NCI-H1436 (cell line): ENCODE measurements at places on chromosomes 3 and 15.

DNA sequence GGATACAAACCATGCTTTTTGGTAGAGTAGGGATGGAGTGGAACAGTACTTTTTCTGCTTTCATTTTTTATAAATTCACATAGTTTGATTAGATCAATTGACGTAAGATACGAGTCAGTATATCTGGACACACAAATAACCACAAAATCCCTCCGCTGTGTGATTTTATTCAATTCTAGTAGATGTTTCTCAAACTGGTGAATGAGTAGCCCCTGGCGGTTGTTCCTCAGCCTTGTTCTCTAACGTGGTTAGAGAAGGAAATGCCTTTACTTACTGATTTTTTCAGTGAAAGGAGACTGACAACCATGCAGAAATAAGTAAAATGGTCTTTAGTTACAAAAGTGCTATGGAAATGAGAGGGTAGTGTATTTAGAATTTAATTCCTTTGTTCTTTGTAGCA lies 161.0 kb downstream of the TCF12 start:
- DNase-seq: no peak

- DNase-seq: no peak
These were observed 22.3 kb downstream of the NOX5 start for GRCh38 chr15:69036826-69037225.

- no peak for DNase-seq
These were observed 100.7 kb downstream of the FBN1 start for GRCh38 chr15:48544778-48545177.

DNA sequence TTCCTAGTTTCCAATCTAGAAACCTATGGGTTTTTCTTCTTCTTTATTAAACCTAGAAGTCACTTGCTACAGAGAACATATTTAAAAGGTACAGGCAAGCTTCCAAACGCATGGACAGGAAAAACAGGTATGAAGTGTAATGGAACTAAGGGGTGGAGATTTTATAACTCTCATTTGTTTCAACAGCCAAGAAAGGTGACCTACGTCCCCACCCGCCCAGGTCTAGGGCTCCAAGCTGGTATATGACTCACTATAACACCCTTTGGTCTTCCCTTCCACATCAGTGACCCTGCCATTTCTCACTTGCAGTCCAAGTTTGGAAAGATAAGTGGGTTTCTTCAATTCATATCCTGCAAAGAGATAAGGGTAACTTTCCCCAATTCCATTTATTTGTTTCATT lies 6.0 kb upstream of the LIPH start:
- DNase-seq: no peak

DNA sequence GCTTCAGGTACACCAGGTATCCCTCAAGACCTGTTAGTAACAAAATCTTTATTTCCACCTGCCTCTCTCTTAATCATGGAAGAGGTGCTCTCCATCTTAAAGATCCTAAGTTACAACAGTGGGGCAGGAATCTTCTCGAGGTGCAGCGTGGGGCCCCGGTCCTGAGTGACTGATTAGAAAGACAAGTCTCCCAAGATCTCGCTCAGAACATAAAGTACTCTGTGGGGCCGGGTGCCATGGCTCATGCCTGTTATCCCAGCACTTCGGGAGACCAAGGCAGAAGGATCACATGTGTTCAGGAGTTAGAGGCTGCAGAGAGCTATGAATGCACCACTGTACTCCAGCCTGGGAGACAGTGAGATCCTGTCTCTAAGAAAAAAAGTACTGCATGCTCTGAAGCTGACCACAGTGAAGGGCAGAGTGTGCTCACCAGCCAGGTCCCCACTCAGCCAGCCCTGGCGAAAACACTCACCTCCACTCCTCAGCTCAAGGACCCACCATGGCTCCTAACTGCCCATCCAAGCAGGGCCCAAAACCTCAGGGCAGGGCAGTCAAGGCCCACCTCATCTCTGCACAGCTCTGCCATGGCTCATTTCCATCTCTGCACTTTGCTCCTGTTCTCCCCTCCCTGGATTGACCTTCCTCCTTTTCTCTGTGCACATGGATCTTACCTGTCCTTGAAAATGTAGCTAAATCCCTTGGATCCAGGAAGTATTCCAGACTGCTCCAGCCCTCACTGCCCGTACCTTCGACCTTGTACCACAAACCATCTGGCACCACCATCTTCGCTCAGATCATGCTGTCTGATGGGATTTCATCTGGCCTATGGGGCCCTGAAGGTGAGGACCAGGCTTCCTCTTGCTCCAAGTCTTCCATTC lies 7.1 kb downstream of the SEMA7A start:
- DNase-seq: no peak

DNA sequence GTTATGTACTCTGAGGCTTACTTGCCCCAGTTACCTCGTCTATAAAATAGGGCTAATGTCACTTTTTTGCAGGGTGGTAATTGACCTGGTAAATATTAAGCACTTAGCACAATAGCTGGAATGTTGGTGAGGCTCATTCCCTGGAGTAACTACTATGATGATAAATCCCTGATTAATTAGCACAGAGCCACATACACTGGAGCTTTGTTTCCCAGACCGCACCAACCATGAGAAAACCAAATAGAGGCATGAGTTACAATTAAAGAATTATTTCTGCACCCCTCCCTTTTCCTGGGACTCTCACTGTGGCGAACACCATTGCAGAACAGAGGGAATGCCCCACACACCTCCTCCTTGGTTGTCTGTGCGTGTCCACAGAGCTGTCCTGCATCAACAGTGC lies 76.6 kb upstream of the CPOX start:
- DNase-seq: no peak

DNA sequence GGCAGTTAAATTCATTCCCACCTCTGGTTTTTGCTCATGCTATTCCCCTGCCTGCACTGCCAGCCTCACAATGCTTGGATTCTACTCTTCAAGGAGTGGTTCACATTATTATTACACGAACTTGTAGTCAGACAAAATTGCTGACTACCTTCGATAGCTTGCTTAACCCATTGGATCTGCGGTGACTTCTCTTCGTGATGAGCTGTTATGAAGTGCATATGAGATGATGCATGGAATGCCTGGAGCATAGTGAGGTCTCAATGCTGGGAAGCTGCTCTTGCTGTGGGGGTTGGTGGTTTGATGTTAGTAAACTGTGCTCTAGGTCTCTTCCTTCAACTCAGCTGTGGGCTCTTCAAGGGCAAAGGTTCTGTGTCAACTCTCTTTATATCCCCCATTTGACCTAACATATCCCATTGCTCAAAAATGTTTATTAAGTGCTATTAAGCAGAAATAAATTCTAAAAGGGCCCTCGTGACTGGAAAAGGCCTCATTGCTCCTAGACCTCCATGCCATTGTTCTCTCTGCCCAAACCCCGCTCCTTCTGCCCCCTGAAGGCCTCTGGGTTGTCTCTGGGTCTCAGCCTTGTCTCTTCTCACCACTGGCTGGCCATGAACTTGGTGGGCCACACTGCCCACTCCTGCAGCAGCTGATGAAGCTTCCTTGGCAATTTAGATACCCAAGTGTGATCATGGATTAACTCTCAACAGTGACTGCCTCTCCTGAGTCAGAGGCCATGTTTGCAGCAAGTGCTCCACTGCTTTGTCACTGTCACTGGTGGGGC lies 4.5 kb upstream of the SLCO2A1 start:
- no peak for DNase-seq

DNA sequence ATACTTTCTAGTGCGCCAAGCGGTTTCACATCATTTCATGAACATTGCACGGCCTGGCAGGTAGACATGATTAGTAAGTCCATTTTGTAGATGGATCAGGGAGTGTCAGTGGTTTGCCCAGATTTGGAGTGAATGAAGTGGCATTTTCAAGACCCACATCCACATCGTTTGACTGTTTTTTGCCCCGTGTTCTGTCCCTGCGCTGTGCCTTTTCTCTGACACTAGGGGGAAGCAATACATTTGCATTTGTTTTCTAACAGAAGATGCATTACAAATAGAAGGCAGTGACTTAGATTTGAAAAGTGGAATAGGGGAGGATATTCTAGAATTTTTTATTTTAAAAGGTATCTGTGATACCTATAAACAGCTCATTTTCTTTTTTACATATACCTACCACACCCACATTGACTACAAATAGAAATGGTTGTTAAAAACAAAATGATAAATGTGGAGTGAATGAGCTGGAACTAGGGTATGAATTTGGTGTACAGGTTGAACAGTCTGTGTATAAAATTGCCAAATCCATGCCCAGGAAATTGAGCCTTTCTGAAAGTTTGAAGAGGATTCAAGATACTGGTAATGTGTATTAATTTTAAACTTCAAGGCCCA lies 98.0 kb downstream of the USP13 start:
- peak; percentile 20 for DNase-seq

DNA sequence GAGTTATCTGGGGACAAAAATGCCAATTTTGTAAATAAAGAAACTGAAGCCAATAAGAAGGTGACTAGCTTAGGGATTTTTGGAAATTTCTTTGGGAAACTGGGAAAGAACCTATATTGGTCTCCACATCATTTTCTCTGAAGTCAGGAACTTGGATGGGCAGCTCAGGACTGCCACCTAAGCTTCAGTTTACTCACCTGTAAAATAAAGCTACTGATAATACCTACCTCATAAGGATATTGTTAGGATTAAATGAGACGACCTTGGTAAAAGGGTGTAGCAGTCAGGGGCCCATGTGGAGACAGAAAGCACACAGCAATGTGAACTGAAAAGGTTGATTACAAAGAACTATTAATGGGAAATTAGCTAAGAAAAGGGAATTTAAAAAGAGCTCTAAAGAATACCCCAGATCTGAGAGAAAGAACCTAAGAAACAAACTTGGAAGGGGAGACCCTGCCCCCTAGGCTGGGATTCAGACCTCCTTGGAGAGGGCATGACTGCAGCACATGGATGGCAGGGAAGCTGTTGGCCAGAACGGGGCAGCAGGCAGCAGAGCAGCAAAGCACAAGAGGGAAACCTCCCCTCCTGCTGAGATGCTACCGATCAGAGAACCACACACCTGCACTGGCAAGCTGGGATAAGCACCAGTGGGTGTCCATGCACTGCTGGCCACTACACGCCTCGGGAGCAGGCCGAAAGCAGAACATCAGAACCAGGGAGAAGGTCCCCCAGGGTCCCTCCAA lies 83.7 kb upstream of the THBS1 start:
- no peak for DNase-seq

DNA sequence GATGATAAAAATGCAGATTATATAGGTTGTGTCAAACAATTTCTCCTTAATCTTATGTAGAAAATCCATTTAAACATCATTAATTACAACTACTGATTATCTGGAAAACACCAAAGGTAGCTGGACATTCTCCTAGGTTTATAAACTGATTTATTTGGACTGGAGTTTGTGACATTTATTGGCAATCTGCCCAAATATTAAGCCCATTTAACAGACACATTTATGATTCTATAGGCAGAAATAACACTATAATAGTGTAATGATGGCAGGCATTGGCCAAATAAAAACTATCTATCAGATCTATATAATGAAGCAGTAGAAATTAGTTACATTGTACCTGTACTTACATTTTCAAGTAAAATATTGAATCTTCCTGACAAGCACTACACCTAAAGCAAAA lies 117.8 kb downstream of the TFDP2 start:
- no peak for DNase-seq

GRCh38 chr3:113153499-113154107 lies 57.8 kb upstream of the BOC start:
- DNase-seq: no peak

GRCh38 chr15:40065166-40065565 lies 26.2 kb upstream of the SRP14 start:
- no peak for DNase-seq

DNA sequence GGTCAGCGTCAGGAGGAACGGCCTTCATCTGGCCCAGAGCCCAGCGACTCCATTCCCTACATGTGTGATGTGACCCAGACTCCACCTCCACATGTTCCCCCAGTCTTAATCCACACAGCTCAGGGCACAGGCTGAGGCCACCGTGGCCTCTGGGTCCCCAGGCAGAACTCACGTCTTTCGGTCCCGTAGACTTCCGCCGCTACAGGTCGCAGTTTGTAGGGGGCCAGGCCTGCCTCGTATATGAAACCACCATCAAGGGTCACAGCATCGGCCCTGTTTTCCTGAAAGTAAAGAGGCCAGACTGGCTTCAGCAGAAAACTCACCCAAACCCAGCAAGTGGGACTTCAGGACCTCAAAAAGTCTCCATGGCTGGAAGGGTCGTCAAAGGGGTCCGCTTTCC lies 8.6 kb downstream of the LTF start:
- DNase-seq: no peak

- DNase-seq: no peak
These were observed 183.5 kb upstream of the NSMCE3 start for GRCh38 chr15:29452881-29453731.

GRCh38 chr3:73401616-73402279 lies 223.0 kb downstream of the PDZRN3 start:
- no peak for DNase-seq

DNA sequence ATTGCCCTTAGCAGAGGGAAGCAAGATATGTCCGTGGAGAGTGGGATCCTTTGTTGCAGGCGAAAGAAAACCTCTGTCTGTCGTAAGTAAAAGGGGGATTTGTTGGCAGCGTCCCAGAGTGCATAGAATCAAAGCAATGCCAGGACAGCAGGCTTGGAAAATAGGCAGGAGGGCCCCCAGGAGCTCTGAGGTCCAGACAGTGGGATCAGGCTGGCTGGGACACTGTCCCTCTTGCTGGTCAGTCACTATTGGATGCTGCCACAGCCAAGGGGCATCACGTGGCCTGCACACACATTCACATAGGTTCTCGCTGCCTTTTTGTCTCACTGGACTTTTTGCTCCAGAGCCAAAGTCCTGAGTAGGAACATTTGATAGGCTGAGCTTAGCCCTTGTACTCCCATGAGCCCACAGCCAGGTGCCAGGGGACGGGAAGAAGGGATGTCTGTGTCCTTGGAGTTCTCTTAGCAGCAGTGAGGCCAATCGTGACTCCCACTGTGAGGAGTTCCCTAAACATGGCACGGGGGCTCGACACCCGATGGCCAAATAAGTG lies 10.7 kb downstream of the MUC20 start:
- DNase-seq: no peak

DNA sequence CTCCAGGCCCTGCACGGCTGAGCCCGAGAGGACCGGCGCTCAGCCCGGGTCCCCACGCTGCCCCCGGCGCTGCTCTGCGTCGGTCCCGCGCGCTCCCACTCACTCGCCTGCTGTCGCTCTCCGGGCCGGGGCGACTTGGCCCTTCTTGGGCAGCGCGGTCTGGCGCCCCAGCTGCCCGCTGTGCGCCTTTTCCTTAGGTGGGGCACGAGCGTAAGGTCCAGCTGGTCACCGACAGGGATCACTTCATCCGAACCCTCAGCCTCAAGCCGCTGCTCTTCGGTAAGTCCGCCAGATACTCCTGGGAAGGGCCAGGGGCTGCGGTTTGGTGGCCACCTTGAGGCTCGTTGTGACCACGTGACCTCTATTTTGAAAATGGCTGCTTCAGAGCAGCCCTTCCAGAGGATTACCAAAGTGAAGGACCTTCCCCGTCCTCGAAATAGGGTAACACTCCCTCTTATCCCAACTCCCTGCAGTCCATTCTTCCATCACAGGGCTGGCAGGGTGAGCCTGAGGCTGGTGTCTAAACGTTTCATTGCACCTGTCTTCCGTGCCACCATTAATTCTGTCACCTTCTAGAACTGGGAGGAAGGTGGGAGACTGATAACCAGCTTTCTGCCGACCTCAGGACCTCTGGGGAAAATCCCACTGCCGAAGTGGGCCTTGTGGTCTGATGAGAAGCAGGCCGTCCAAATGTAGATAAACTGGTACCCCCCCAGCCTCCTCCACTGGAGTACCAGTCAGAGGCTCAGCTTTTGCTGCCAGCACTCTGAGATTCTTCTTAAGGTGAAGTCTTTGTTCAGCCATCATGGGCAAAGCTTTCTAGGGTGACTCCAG lies 812 bp downstream of the P4HTM start:
- DNase-seq: no peak

GRCh38 chr3:69650066-69650419 lies 89.2 kb upstream of the MITF start:
- no peak for DNase-seq

- DNase-seq: no peak
These were observed 185.3 kb downstream of the CFAP20DC start for GRCh38 chr3:58864480-58864879.
